ENCODE measurements at places on chromosomes 11 and 22.
A peak's percentile ranks its signal among the peaks of the same experiment; 100 is the strongest.

GRCh38 chr11:76280151-76280881 is 74.0 kb upstream of the WNT11 start:
- no peak for DNase-seq

DNA sequence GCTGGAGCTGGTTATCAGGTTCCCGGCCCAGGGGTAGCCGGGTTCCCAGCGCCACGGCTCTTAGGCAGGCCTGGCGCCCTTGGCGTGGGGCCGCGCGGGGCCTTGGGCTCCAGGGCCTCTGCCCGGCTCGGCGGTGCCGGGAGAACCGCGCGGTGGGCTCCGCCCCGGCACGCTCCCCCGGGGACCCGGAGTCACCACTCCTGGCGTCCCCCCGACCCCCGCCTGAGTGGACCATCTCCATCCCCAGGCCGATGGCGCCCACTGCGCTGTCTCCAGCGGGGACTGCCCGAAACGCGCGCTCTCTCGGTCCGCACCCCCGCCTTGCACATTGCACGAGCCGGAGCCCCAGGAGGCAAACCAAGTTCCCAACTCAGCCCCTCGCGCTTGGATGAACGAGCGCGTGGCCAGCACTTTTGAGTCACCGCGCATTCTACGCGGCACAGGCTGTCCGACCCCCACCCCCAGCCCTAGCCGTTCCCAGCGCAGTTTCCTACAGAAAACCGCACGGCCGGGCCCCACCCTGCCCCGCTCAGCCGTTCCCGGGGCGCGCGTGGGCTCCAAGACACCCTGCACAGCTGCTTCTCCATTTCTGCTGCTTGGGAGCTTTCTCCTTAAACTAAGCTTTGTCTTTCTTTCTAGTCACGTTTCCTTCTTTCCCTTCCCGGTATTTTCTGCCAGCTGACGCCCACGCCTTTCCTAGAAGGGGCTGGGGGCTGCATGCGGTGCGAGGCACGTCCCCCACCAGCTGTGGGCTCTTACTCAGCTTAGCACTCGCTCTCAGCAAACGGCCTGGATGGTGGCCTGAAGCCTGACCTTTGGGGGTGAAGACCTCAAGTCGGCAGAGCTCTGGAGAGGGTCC is 650 bp upstream of the CHID1 start:
- peak; percentile 86 for DNase-seq

DNA sequence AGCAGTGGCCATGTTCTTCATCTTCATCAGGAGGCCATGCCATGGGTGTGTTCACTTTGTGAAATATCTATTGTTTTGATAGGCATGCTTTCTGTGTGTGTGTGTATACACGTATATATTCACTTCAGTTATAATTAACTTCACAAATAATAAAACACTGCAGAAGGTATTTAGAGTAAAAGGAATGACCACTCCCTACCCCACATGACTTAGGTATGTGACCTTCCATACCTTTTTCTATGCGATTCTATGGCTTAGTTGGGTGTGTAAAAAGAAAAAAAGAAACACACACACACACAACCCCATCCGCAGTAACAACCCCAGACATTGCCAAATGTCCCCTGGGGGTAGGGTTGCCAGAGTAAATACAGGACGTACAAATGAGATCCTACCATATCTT is 72.0 kb downstream of the CYTH4 start:
- DNase-seq, result no peak

GRCh38 chr22:41544671-41545476 is 604 bp upstream of the POLR3H start:
- peak; percentile 35 for DNase-seq

GRCh38 chr22:45804986-45805325 is 133.3 kb downstream of the ATXN10 start:
- DNase-seq, result peak; percentile 61

- DNase-seq, result no peak
These were observed 14.6 kb downstream of the DKK3 start for GRCh38 chr11:11993839-11994238.

DNA sequence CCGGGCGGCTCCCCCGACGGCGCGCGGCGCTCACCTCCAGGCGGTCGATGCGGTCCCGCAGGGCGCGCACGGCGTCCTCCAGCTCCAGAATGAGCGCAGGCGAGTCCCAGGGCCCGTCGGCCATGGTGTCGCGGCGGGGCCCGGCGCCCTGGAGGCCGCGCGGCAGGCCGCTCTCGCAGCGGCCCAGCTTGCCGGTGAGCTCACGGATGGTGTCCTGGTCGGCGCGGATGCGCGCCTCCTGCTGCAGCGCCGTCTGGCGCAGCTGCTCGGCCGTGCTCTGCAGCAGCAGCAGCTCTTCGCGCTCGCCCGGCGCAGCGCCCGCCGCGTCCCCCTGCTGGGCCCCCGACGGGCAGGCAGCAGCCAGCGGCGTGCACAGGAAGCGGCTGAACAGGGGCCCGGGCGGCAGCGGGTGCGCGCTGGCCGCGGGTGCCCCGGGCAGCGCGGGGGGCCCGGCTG is 599 bp downstream of the NPTXR start:
- peak; percentile 78 for DNase-seq

GRCh38 chr22:42151924-42152635 is 21.5 kb upstream of the CYP2D6 start:
- no peak for DNase-seq

- no peak for DNase-seq
These were observed 355 bp upstream of the AP1B1 start for GRCh38 chr22:29388759-29389090.

DNA sequence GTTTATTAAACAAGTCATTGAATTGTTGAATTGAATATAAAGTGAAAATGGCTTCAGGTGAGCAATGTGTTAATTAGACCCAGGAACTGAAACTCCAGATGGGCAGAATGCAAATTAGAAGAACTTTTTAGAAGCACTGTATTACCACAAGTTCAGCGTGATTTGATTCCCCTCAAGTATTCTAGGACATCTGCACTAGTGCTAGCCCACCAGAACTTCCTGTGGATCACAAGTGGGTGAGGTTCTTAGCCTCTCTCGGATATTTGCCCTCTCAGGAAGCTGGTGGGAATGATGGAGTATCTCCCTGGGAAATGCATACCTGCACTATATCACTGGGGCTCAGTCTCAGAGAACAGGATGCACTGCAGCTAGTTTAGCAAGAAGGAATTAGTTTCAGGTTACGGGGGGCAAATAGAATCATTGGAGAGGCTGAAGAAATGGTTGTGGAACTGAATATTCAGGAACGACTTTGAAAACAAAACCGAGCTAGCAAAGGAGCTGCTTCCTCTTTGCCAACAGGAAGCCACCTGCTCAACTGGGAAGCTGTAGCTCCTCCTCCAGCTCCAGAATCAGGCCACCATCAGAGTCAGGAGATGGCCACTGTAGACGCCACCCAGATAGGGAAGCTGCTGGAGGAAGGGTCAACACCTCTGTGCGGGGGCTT is 74.3 kb downstream of the DHCR7 start:
- no peak for DNase-seq

DNA sequence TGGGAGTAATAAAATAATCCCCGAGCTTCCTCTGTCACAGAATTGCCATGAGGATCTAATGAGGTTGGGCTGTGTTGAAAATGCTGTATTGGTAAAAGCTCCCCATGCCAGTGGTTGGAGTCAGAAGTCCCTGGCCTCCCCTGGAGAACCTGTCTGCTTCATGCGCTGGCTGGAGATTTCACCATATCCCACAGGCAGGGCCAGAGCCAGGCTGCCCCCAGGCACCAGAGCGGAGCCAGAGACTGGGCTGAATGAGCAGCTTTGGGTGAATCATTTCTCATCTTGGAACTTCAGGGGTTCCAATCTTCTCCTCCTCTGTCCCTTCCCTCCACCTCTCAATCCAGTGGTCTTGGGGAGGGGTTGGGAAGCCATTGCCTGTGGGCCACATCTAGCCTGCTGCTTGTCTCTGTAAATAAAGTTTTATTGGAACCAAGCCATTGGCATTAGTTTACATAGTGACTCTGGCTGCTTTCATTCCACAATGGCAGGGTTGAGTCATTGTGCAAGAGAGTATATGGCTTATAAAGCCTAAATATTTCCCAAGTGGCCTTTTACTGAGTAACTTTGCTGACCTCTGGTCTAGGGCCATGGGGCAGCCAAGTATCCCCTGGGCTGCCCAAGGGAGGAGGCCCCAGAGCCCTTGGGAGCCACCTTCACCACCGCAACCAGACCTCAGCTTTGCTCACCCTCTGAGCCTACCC is 35.2 kb downstream of the LRRC10B start:
- no peak for DNase-seq

DNA sequence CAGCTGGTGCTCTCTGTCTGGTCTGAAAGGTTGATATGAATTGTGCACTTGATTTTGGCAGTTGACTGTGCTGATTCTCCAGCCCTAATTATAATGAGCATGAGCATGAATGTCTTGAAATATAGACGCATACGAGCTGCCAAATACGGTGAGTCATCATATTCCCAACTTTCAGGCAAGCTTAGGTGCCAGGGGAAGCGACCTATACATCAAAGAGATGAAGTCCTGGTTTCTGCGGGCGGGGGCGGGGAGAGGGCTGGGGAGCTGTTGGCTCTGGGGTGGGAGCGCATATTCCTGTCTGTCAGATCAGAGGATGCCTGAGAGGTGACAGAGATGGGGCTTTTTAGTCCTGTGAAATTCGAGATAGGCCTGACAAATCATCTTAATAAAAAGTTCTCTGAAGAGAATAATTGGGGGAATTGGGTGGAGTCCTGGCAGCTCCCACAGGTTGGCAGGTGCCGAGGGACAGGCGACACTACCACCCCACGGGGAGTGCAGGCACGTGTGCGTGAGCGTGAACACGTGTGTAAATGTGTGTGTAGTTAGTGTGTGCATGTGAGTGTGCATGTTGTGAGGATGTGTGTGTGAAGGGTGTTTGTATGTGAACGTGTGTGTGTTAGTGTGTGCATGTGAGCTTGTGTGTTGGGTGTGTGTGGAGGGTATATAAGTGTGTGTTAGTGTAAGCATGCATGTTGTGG is 865.3 kb downstream of the TBC1D22A start:
- no peak for DNase-seq

GRCh38 chr11:79392161-79392560 is 48.7 kb downstream of the TENM4 start:
- no peak for DNase-seq

GRCh38 chr11:35927682-35928081 is 16.2 kb upstream of the LDLRAD3 start:
- DNase-seq, result peak; percentile 71

DNA sequence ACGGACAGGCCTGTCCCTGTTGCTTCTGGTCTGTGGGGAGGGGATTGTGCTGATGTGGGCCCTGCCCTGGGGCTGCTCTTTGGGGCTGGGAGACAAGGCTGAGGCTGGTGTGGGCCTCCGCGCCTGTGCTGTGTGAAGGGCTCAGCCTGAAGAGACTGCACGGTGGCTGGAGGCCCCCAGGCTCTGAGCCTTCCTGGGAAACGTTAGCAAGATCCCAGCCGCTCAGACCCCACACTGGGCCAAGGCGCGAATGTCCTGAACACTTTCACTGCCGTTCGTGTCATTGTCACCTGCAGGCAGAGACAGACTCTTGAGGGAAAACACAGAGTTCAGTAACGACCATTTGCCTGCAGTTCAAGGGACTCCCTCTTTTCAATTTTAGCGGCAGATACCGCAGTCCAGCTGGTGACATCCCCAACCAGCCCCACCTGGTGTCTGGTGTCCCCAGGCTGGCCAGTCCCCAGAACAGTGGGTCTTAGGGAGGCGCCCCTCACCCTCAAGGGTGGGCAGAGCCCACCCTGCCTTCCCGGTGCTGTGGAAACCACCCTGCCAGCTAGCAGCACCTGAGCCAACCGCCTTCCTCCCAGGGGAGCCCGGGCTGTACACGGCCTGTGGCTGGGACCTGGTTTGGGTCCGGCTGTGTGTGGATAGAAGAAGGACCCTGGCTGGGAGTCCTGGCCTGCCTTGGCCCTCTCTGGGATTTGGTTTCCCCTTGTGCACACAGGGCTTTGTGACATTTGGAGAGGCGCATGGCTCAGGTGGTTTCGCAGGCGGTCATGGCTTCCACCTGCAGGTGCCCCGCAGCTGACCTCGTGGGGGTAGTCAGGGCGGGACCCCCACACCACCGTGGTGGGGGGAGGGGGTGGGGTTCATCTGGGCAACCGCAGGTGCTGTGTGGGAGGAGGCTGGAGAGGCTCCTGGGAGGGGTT is 5.7 kb downstream of the PANX2 start:
- DNase-seq, result no peak

- DNase-seq, result no peak
These were observed 80.8 kb downstream of the IGLL5 start for GRCh38 chr22:22968366-22968765.
